ENCODE measurements at places on chromosomes 3 and 15. TPM values are rescaled to one million over a fixed set of nuclear protein-coding genes. Genes with fewer than 3 reads are reported as not detected.

Gene WDR93
- not detected for polyA plus RNA-seq

Gene LDHAL6B
- polyA plus RNA-seq, result not detected

- DNase-seq, result no peak
These were observed 13.1 kb downstream of the AP3S2 start for GRCh38 chr15:89880727-89881126.

Gene PRRT3
- 2.9 TPM for polyA plus RNA-seq

DNA sequence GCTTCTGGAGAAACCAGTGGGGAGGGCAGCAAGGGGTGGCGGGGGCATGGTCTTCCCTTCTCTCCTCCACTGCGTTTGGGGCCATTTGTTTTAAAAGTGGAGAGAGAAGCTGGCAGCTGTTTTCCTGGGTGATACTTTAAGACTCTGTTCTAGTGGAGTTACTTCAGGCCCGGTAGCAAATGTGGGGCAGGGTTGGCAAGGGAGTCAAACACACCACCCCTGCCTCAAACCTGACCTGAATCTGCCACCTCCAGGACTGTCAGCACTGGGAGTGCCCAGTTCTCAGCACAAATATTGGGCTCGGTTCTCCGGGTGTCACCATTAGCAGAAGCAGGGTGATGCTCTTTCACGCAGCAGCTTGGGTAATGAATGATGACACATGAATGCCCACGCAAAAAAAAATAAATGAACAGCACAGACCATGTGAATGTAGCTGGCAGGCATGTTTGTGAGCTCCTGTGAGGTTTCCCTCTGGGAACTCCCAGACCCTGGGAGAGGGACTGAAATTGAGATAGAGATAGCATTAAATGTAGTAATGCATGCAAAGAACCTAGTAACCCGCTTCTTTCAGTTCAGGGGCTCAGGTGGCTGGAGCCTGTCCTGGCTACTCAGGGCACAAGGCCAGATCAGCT is 424.0 kb downstream of the MCTP2 start:
- DNase-seq, result no peak

DNA sequence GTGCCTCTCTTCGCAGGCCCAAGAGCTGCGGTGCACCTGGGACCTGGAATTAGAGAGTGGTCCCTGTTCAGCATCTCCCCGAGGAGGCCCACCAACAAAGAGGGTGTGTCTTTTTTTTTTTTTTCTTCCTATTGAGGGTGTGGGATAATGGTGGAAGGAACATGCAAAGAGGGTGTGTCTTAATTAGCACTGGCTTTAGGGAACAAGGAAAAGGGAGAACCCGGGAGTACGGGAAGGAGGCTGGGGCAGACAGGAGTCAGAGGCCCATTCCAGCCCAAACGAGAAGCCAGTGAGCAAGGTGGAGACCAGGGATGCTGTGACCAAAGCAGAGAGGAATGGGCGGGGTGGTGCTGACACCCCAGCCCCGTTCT is 429 bp upstream of the LOXL1 start:
- DNase-seq, result no peak

DNA sequence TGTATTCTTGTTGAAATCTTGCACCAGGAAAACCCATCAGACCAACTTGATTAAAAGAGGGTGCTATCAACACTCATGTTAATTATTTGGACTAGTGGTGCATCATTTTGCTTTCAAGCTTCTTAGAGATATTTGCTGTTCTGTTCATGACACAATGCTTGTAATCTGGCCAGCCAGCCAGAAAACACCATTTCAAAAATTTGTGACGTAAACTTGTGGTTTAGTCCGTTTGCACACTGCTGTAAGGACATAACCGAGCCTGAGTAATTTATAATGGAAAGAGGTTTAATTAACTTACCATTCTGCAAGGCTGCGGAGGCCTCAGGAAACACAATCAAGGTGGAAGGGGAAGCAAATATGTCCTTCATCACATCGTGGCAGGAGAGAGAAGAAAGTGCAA is 374.3 kb upstream of the TGFBR2 start:
- DNase-seq, result no peak

GRCh38 chr3:42537350-42537749 is 34.9 kb downstream of the VIPR1 start:
- DNase-seq, result no peak

DNA sequence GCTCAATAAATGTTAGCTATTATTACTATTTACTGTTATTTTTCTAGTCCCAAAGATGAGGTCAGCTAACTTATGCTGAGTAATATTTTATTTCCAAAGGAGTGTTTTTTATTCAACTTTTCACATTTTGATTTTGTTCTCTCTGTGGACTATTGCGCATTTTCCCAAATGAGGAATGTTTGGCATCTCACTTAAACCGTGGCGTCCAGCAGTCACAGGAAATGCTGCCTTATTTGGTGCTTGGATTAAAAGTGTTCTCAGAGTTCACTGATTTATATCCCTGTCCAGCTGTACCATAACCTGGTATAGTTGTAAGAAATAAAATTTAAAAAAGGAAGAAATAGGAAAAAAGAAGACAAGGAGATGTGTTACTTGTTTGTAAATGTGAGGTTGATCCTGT is 166.8 kb downstream of the THSD4 start:
- DNase-seq, result no peak

DNA sequence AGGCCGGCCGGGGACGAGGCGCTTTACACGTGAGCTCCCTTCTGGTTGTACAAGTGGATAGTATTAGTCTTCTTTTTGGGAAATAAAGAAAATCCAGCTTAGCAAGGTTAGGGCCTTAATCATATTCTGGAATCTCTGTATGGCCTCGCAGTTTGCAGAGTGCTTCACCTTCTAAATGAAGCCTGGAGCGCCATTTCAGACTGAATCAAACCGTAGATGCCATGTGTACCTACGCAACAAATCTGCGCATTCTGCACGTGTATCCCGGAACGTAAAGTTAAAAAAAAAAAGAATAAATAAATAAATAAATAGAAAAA is 322 bp upstream of the P3H2 start:
- no peak for DNase-seq

DNA sequence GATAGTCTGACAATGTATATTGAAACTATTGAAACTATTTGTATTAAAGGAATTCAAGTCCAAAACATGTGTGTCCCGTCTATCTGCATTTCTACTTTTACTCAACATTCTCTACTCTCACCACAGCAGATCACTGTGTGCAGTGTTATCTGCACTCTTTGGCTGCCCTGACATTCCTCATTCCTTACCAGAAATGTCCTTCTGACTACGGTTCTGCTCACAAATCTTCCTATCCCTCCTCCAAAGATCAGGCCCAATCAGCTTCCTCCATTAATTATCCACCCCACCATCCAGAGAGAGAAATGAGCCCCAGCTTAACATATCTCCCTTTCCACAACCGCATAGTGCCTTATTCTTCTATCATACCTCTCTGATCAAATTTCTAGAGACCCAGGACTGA is 94.7 kb downstream of the TBL1XR1 start:
- no peak for DNase-seq

Data from CD4-positive, alpha-beta memory T cell (primary cell).